ENCODE measurements at places on chromosomes 7 and 10. TPM values are rescaled to one million over a fixed set of nuclear protein-coding genes. Genes with fewer than 3 reads are reported as not detected.
A peak's percentile ranks its signal among the peaks of the same experiment; 100 is the strongest.

DNA sequence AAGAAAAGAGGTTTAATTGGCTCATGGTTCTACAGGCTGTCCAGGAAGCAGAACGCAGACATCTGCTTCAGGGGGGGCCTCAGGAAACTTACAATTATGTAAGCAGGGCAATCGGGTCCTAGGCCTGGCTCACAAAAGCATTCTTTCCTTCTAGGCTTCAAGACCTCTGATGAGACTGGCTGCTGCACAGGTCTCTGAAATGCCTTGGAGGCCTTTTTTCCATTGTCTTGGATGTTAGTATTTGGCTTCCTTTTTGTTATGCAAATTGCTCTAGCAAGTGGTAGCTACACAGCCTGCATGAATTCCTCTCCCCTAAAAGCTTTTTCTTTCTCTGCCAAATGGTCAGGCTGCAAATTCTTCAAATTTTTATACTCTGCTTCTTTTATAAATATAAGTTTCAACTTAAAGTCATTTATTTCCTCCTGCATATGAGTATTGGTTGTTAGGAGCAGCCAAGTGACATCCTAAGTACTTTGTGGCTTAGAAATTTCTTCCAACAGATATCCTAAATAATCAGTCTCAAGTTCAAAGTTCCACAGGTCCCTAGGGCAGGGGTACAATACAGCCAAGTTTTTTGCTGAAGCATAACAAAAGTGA, 83.1 kb upstream of the SEMA3A start:
- DNase-seq = no peak

DNA sequence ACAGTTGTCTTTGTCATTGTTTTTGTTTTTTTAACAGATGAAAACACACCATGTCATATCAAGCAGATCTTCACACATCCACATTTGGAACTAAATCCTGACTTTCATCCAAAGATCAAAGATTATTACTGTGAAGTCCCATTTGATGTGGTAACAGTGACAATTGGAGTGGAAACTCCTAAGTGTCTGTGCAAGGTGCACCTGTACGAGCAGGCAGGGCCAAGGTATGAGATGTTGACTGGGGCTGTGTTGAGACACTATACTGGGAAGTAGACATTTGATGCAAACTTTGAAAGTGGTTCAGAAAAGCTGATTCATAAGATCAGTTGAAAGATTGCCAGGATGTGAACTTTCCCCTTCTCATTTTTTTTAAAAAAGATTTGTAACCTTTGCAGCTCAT, 152.3 kb downstream of the CPED1 start:
- no peak for DNase-seq

DNA sequence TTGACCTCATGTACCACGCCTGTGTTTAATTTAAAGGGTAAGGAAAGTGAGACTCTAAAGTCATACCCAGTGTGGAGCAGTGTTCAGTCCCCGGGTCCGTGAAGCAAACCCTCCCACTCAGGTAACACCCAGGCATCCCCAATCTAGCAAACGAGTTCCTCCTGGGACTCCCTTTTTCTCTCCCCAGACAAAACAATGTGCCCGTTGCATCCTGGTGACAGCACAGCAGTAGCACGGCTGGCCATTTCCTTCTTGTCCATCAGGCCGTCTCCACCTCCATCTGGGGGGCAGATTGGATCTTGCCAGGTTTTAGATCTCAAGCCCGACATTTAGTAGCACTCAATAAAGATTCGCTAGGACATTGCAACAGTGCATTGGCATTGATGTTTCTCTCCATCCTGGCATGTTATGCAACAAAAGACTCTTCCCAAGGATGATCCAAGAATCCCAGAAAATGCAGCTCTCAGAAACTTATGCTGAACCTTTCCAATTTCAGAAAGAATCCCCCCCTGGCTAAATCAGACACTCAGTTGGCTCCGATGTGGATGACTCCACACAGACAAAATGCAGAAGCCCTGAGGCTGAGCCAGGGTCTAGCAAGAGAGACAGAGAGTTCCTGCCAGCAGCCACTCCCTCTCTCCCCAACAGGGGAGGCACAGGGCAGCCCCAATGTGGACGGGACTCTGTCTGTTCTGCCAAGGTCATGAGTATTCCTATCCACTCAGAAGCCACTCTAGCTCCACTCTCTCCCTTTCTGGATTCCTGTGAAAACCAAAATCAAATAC, 274.5 kb upstream of the MGMT start:
- DNase-seq = no peak

DNA sequence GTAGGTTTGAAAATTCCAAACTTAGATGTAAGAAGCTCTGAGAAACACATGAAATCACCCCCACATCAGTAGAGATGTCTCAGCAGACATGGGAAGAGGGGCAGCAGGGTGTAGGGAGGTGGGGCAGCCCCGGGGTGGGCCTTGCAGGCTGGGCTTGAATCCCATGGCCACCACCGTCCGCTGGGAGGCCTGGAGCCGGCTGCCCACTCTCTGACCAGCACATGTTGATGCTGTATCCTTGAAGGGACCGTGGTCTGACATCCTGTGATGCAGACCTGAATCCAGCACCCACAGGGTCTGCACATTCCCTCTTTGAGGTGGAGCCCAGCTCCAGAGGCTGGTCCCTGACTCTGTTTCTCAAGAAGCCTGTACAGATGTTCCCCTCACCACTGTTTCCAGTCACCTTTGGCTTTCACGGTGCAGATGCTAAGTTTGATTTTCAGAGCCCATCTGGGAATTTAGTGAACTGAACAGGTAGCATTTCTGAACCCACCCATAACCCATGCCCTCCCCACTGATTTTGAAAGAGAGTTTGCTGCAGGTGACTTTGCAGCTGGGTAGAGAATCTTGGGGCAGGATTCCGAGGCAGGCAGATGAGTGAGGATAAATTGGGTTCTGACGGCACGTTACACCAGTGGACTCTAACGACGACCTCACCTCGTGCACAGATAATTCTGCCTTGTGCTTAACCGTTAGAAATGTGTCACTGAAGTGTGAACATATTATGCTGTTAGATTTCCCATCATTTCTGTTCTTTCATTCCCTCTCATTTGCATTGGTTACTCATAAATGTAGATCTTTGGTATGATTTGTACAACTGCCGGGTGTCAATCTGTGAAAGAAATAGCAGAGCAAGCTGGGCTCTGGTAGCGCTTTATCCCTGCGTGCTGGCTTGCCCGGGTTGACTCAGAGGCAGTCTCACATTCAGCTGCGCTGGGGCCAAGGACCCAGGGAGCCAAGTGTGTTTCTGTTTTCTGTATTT, 45.7 kb downstream of the IKZF1 start:
- DNase-seq = no peak

GRCh38 chr10:28945959-28946358, 268.6 kb downstream of the BAMBI start:
- no peak for DNase-seq

DNA sequence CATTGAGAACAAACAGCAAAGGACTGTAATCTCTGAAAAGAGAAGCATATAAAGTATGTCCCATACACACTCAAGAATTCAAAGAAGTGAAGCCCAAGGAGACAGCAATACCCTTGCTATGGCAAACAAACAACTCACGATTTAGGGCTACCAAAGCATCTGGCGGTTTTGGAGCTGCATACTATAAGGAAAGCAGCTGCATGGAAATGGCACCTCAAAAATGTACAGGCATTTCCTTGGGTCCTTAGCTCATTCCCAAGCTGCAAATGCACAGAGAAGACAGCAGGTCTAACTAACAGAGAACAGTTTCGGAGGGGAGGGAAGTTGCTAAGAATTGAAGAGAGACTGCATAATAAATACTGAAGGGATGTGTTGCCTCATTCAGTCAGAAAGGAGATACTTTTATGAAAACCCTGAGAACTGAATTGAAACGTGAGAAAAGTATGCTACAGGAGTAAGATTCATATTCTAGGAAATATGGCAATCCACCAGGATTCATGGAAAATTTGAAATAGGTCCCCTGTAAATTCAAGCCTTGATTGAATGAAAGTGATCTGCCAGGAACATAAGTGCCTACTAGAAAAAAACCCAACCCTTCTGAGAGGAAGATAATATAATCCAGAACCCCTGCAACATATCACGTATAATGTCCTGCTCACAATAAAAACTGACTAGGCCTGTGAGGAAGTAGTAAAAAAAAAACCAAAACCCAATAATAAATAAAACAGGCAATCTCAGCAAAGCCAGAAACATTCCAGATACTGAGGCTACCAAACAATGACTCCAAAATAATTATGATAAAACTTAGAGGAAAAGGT, 36.4 kb downstream of the CUBN start:
- no peak for DNase-seq

- no peak for DNase-seq
Observed at GRCh38 chr7:111012149-111012548, 78.8 kb upstream of the LRRN3 start.

DNA sequence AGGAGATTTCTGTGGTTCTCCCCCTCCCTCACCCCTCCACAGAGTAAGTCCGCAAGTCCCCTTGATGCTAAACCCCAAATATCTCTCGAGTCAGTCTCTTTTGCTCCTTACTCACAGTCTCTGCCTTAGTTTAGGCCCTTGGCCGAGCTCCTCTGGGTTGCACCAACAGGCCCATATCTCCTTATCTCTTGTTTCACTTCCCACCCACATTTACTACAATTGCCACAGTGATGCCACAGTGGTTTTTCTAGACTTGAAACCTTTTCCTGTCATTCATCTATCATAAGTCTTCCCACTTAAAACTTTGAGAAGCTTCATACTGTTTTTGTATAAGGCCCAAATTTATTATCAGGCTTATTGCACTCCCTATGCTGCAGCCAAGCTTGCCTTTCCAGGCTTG, 23.4 kb upstream of the NME8 start:
- DNase-seq = no peak

GRCh38 chr7:137882261-137882668, 35.5 kb upstream of the DGKI start:
- peak; percentile 95 for DNase-seq

DNA sequence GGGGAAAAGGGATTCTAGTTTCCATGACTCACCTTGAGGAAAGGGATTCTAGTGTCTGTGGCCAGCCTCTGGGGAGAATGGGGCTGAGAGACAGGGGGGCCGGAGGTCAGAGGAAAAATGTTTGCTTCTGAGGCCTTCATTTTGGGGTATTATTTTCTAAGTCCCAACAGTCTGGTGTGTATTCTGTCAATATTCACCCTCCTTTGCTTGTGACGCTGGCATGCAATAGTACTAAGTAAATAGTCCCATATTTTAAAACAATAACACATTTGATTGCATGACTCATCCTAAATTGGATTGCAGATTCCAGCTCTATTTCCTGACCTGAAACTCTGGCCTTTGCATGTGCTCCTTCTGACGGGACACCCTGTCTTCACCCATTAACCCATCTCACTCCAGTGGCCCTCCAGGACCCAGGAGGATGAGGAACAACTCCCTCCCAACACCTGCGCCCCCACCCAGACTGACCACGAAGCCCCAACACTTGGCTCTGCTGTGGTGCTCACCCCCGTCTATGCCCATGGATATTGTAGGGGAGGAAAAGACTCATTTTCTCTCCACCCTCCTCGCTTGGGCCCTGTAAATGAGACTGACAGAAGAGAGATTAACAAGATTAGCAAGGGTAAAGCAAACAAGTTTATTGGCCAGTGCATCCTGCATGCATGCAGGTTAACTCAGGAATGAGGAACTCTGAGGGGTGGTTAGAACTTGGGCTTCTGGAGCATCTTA, 495.6 kb upstream of the KLF6 start:
- DNase-seq = peak; percentile 59

DNA sequence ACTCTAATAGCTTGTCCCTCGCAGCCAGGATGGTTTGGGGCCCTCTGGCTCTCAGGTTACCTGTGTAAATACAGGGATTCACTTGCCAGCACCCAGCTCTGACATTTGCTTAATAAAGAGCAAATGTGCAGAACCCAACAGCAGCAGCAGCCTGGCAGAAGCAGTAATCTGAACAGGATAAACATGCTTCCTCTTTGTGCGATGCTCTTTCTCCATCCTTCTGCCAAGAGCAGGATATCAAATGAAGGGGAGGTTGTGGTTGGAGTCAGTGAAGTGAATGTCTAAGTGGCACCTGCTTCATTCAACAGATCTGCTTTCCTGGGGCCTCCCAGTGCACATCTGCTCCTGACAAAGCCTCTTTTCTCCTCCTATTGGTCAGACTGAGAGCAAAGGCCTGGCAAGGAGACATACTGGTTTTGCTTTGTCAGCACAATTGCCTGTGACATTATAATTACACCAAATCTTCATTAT, 130.3 kb downstream of the NRF1 start:
- DNase-seq = no peak

NPVF gene
- not detected for total RNA-seq
